Left ventricle myocardium inferior (tissue), 1 donor: ENCODE measurements at places on chromosomes 3 and 15. TPM values are rescaled to one million over a fixed set of nuclear protein-coding genes. Genes with fewer than 3 reads are reported as not detected.

TERC gene
- total RNA-seq = 3.8 TPM

ANKUB1 gene
- total RNA-seq = not detected

ABI3BP gene
- total RNA-seq = 23.6 TPM

DNA sequence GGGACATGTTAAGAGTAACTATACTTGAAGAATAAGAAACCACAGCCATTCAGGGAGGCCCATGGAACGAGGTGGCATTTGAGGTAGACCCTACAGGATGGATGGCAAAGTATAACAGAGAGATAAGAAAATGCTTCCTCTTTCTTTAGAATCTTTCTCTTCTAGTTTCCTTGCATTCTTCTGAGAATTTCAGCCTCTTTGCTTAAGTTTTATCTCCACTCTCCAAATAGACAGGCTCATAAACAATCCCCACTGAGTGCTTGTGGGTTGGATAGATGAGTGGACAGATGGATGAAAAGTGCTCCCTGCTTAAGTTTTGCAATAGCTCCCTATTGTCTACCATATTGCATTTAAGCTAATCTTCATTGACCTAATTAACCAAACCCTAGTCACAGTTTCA, 103.7 kb downstream of the MEX3B start:
- no peak overlapping the region for H3K4me3 ChIP-seq
- no peak for DNase-seq
- no peaks in the 10 kb centered on the region for H3K27me3 ChIP-seq

DNA sequence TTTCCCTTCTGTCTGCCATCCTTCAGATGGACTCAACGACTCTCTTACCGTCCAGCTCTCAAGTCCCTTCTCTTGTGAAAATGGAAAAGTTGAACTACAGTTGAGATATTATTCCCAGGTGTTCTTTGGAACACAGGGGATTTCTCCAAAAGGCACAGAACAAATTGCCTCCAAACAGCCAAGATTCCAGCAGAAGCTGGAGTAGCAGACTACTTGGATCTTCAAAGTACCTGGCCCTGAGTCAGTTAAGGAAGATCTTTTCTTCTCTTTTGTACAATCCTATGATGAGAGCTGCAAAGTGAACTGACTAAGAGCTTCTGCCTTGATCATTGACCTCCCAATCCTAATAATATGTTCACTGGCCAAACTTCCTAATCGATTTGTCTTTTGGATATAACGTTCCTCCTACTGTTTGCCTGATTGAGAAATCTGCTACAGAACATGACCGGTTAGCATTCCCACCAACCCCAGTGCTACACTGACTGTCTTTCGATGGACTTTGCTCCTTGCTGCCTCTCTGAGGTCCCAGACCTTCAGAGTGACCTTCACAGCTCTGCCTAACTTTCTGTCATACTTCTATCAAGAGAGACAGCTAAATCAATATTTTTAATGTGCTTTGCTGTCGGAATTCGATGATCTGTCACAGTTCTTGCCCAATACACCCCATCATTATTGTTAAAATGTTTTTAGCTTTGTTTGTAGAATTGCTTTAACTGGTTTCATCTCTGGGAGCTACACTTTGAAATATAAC, 21.9 kb downstream of the PAQR9 start:
- no peaks in the 10 kb centered on the region for H3K36me3 ChIP-seq
- H3K4me1 ChIP-seq = no peaks in the 10 kb centered on the region
- no peak overlapping the region for H3K4me3 ChIP-seq
- DNase-seq = no peak
- H3K27ac ChIP-seq = no peak overlapping the region
- H3K27me3 ChIP-seq = peaks cover 8% of the 10 kb centered on the region

GRCh38 chr3:171328419-171329082, 131.7 kb downstream of the TNIK start:
- H3K4me1 ChIP-seq = peaks cover 74% of the 10 kb centered on the region
- DNase-seq = no peak
- H3K4me3 ChIP-seq = no peak overlapping the region
- no peaks in the 10 kb centered on the region for H3K27me3 ChIP-seq
- peak overlapping the region; percentile 14 for H3K27ac ChIP-seq
- no peaks in the 10 kb centered on the region for H3K36me3 ChIP-seq

GRCh38 chr15:50260969-50261496, 4.5 kb downstream of the HDC start:
- no peaks in the 10 kb centered on the region for H3K36me3 ChIP-seq
- H3K4me1 ChIP-seq = no peaks in the 10 kb centered on the region
- no peak for DNase-seq
- no peak overlapping the region for H3K27ac ChIP-seq
- peaks cover 40% of the 10 kb centered on the region for H3K27me3 ChIP-seq

DNA sequence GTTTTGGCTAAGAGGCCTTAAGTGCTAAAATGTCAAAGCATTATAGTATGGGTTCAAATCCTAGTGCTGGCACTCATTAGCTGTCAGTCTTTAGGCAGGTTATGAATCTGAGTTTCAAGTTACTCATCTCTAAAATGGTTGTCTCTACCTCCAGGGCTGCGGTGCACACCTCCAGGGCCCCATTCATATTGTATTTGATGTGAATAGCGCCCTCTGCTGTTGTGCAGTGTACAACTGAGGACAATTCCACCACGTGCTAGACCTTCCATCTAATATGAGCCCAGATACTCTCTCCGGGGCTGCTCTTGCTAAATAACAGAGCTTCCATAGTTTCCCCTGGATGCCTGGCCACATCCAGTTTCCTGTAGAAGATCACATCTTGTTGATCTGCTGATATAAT, 54.3 kb downstream of the OXNAD1 start:
- H3K27me3 ChIP-seq = no peaks in the 10 kb centered on the region
- no peak overlapping the region for H3K4me3 ChIP-seq
- peaks cover 86% of the 10 kb centered on the region for H3K36me3 ChIP-seq
- DNase-seq = no peak

GRCh38 chr3:157335233-157336076, 101.2 kb upstream of the PTX3 start:
- DNase-seq = no peak
- H3K27ac ChIP-seq = no peak overlapping the region
- no peaks in the 10 kb centered on the region for H3K27me3 ChIP-seq
- H3K4me1 ChIP-seq = no peaks in the 10 kb centered on the region
- no peaks in the 10 kb centered on the region for H3K36me3 ChIP-seq
- H3K4me3 ChIP-seq = no peak overlapping the region

GRCh38 chr3:40387001-40387894, at the start of gene ENTPD3:
ENTPD3 (plus strand) TSS chr3:40387184; CDS start chr3:40388058, 874 bp downstream.
- peaks cover 16% of the 10 kb centered on the region for H3K27me3 ChIP-seq
- H3K27ac ChIP-seq = no peak within 1 kb of the TSS
- peaks cover 11% of the 10 kb centered on the region for H3K36me3 ChIP-seq
- H3K4me1 ChIP-seq = peaks cover 5% of the 10 kb centered on the region

DNA sequence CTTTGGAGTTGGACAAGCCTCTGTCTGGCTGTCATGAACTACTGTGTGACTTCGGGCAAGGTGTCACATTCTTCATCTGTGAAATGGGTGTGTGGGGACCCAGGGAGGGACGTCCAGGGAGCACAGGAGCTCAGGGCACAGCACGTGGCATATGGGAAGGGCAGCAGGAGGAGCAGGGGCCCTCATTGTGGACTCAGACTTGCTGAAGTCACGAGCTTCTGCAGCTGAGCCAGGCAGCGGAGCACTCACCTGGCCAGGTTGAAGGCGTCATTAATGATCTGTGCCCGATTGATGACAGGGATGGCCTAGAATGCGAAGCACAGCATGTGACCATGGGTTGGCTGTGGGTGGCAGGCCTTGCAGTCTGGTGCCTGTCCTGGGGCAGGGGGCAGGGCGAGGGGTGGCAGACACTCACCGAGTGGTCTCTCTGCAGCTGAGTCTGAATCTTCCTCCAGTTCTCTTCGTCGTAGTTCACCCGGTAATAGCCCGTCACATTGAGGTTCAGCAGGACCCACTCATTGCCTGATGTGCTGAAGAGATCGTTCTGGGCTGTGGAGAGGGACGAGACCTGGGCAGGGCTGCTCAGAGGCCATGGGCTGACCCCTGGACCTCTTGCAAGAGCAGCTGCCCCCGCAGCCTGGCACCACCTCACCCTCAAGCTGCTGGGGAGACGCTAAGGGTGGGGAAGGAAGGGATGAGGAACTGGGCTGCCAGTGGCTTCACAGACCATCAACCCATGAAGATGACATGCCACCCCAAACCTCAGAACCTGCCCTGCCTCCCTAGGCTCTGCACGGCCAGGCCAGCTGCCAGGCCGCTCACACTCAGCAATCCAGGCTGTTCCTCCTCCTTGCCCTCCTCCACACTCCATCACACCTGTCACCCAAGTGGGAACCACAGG, 15.4 kb downstream of the ANPEP start:
- DNase-seq = no peak
- no peak overlapping the region for H3K27ac ChIP-seq
- no peak overlapping the region for H3K4me3 ChIP-seq
- H3K4me1 ChIP-seq = peaks cover 16% of the 10 kb centered on the region
- no peaks in the 10 kb centered on the region for H3K27me3 ChIP-seq
- peaks cover 12% of the 10 kb centered on the region for H3K36me3 ChIP-seq

GRCh38 chr15:74036271-74037170, 42.0 kb downstream of the PML start:
- no peaks in the 10 kb centered on the region for H3K27me3 ChIP-seq
- no peak overlapping the region for H3K27ac ChIP-seq

GRCh38 chr3:185082149-185082548, 70.7 kb downstream of the C3orf70 start:
- peaks cover 9% of the 10 kb centered on the region for H3K4me1 ChIP-seq
- no peak overlapping the region for H3K4me3 ChIP-seq
- no peak overlapping the region for H3K27ac ChIP-seq
- H3K27me3 ChIP-seq = no peaks in the 10 kb centered on the region
